Adrenal gland (tissue), 19 donors: ENCODE measurements at places on chromosomes 3 and 15.

- H3K4me3 ChIP-seq = no peak overlapping the region
- no peaks in the 10 kb centered on the region for H3K27me3 ChIP-seq
- H3K36me3 ChIP-seq = no peaks in the 10 kb centered on the region
- H3K27ac ChIP-seq = no peak overlapping the region
- H3K4me1 ChIP-seq = no peaks in the 10 kb centered on the region
- DNase-seq = no peak
Measured at GRCh38 chr3:76954412-76954811, 85.5 kb upstream of the ROBO2 start.

DNA sequence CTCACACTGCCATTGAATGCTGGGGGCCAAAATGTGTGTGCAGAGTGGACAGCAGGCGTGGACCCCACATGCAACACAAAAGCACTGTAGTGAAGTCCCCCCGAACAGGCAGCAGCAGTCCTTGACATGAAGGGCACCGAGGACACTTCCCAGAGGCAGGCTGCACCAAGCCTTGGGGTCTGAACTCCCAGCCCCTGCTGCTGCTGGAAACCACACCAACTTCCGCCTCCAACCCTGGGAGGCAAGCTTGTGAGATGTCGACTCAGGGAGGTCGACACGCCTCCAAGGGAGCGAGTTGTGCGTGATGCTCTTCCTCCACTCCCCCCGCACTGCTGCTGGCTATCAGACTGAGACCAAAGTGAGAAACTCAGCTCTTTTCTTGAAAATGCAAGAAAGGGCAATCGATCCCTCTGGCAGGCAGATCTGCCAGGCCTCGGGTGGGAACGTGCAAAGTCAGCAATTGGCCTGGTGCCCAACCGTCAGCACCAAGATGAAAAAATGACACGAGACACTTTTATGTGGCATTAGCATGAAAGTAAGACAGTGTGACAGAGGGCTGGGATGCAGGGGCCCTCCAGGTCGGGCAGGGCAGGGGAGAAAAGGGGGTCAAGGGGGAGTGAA lies 43.6 kb downstream of the WHAMM start:
- no peak overlapping the region for H3K27ac ChIP-seq
- no peak for DNase-seq
- no peaks in the 10 kb centered on the region for H3K27me3 ChIP-seq
- H3K4me1 ChIP-seq = peaks cover 7% of the 10 kb centered on the region
- no peak overlapping the region for H3K4me3 ChIP-seq
- H3K36me3 ChIP-seq = no peaks in the 10 kb centered on the region

GRCh38 chr15:56812221-56812620 lies 78.9 kb upstream of the ZNF280D start:
- DNase-seq = no peak
- H3K27ac ChIP-seq = peak overlapping the region; percentile 58
- H3K36me3 ChIP-seq = no peaks in the 10 kb centered on the region
- no peak overlapping the region for H3K4me3 ChIP-seq

DNA sequence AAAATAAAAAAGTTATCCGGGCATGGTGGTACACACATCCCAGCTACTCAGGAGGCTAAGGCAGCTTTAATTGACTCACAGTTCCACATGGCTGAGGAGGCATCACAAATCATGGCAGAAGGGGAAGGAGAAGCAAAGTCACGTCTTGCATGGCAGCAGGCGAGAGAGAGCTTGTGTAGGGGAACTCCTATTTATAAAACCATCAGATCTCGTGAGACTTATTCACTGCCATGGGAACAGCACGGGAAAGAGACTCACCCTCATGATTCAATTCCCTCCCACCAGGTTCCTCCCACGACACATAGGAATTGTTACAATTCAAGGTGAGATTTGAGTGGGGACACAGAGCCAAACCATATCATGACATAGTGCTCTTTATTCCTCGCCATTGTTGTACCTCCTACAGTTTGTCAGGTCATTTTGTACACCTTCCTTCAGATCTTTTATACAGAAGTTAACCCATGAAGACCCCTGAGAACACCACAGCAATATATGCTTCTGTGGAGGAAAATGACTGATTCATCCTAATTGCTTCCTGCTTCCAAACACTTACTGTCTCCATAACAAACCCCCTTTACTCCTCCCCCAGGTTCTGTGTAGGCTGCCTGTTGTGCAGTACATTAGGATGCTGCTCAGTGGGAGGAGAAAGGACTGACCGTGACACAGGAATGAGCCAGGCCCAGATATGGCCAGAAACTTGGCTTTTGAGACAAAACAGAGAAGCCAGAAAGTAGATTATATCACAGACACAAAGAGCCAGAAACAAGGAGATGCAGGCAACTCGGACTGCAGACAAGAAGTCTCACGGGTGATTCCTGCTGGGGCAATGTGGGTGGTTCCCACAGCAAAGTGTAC lies 67.9 kb upstream of the HEG1 start:
- no peak overlapping the region for H3K27ac ChIP-seq
- H3K4me1 ChIP-seq = peaks cover 22% of the 10 kb centered on the region
- no peak overlapping the region for H3K4me3 ChIP-seq

DNA sequence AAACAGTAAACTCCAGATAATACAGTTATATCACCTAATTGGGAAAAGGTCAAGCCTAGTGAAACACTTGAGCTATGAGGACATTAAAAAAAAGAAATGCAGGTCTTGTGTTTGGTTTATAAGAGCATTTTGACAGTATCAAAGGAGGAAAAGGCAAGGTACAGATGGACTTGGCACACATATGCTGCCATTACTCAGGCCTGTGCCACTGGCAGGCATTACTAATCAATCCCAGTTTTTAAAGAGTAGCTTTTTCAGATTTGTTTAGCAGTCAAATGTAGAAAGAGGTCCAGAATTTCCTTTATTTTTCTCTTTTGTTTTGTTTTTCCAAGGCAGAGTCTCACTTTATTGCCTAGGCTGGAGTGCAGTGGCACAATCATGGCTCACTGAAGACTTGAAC lies 38.9 kb downstream of the MDFIC2 start:
- H3K27me3 ChIP-seq = no peaks in the 10 kb centered on the region
- H3K27ac ChIP-seq = no peak overlapping the region
- no peak overlapping the region for H3K4me3 ChIP-seq
- H3K4me1 ChIP-seq = no peaks in the 10 kb centered on the region
- H3K36me3 ChIP-seq = no peaks in the 10 kb centered on the region

- no peak overlapping the region for H3K27ac ChIP-seq
- no peaks in the 10 kb centered on the region for H3K36me3 ChIP-seq
- H3K4me1 ChIP-seq = no peaks in the 10 kb centered on the region
Measured at GRCh38 chr3:63303238-63303637, 25.1 kb downstream of the SYNPR start.

DNA sequence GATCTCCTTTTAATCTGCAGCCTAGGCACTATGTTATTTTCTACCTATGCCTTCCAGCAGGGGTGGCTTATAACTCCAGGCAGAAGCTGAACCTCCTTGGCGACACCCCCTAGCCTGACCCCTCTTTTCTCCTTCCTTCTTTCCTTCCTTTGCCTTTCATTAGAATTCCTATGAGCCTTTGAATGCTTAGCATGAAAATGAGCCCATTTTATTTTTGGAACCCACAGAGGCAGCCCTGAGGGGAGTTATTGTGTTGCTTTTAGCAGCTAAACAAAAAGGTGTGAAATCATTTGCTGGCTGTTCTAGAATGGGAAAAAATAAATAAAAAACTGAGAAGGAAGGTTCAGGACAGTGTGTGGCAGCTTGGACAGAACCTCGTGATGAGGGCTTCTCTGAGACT lies 164.6 kb upstream of the ICE2 start:
- H3K36me3 ChIP-seq = no peaks in the 10 kb centered on the region
- H3K27ac ChIP-seq = no peak overlapping the region
- H3K4me1 ChIP-seq = peaks cover 29% of the 10 kb centered on the region

GRCh38 chr3:53384465-53385423 lies 37.4 kb upstream of the DCP1A start:
- DNase-seq = no peak
- H3K27ac ChIP-seq = no peak overlapping the region
- H3K36me3 ChIP-seq = no peaks in the 10 kb centered on the region
- no peaks in the 10 kb centered on the region for H3K4me1 ChIP-seq
- no peaks in the 10 kb centered on the region for H3K27me3 ChIP-seq
- H3K4me3 ChIP-seq = no peak overlapping the region

DNA sequence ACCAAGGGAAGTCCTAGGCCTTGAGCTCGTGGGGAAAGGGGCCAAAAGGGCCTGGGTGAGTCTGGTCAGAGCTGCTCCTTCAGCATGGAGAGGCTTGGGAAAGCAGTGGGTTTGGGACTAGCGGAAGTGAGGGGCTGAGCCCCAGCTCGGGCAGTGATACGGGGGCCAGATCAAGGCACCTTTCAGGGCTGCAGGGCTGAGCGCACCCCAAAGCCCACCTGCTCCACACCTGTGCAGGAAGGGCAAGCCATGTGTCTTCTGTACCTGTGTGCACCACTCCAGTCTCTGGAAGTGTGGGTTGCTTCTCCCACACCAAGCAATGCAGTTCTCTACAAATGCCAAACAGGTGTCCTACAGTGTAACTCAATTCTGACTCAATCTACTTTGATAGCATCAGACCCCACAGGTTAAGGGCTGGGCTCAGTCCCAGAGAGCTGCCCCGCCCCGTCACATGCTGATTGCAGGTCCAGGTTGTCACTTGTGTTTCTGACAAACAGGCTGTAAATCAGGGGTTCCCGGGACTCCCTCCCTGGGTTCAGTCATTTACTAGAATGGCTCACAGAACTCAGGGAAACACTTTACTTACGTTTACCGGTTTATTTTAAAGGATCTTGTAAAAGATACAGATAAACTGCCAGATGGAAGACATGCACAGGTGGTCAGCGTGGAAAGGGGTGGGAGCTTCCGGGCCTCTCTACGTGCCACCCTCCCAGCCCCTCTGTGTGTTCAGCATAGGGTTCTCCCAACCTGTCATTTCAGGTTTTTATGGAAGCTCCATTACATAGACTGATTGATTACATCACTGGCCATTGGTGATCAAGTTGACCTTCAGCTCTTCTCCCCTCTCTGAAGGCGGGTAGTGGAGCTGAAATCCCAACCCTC lies 28.8 kb upstream of the KLF13 start:
- DNase-seq = no peak
- no peaks in the 10 kb centered on the region for H3K36me3 ChIP-seq
- H3K27ac ChIP-seq = no peak overlapping the region
- H3K27me3 ChIP-seq = no peaks in the 10 kb centered on the region
- H3K4me1 ChIP-seq = peaks cover 9% of the 10 kb centered on the region
- H3K4me3 ChIP-seq = no peak overlapping the region

GRCh38 chr3:31724651-31725050 lies 191.9 kb downstream of the STT3B start:
- H3K4me1 ChIP-seq = no peaks in the 10 kb centered on the region
- no peak for DNase-seq
- no peak overlapping the region for H3K27ac ChIP-seq
- no peaks in the 10 kb centered on the region for H3K36me3 ChIP-seq
- no peak overlapping the region for H3K4me3 ChIP-seq
- no peaks in the 10 kb centered on the region for H3K27me3 ChIP-seq

DNA sequence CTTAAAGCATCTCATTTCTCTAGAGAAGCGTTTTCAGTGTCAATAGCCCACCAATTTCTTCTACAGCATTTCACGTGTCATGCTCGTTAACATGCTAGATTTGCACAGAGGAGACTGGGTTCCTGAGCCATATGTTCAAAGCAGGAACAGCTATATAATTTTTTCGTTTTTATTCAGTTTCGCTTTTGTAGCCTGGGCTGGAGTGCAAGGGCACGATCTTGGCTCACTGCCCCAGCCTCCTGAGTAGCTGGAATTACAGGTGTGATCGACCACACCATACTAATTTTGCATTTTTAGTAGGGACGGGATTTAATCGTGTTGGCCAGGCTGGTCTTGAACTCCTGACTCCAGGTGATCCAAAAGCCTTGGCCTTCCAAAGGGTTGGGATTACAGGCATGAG lies 6.6 kb upstream of the SLMAP start:
- no peaks in the 10 kb centered on the region for H3K36me3 ChIP-seq
- no peaks in the 10 kb centered on the region for H3K27me3 ChIP-seq
- H3K27ac ChIP-seq = no peak overlapping the region
- H3K4me1 ChIP-seq = no peaks in the 10 kb centered on the region
- DNase-seq = no peak

- no peaks in the 10 kb centered on the region for H3K27me3 ChIP-seq
- H3K4me1 ChIP-seq = no peaks in the 10 kb centered on the region
- no peak overlapping the region for H3K4me3 ChIP-seq
Measured at GRCh38 chr3:139440639-139441556, 35.4 kb downstream of the RBP2 start.

DNA sequence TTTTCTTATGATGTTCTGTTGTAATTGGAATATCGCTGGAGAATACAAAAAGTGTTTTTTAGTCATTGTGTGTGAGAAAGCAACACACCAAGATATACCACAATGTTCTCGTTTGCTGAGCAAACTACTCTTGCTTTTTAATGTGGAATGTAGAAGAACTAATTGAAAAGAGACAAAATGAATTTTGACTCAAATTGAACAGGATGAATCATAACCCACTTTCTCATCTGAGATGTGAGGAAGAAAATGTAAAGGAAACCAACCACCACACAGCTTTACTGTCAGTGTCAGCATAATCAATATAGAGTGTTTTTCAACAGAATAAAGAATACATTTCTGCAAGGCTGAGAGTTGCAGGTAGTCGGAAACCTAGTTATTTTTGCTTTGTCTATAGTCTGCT lies 448.8 kb upstream of the TPRG1 start:
- no peak overlapping the region for H3K4me3 ChIP-seq
- H3K4me1 ChIP-seq = peaks cover 7% of the 10 kb centered on the region
- no peaks in the 10 kb centered on the region for H3K27me3 ChIP-seq
- no peaks in the 10 kb centered on the region for H3K36me3 ChIP-seq

DNA sequence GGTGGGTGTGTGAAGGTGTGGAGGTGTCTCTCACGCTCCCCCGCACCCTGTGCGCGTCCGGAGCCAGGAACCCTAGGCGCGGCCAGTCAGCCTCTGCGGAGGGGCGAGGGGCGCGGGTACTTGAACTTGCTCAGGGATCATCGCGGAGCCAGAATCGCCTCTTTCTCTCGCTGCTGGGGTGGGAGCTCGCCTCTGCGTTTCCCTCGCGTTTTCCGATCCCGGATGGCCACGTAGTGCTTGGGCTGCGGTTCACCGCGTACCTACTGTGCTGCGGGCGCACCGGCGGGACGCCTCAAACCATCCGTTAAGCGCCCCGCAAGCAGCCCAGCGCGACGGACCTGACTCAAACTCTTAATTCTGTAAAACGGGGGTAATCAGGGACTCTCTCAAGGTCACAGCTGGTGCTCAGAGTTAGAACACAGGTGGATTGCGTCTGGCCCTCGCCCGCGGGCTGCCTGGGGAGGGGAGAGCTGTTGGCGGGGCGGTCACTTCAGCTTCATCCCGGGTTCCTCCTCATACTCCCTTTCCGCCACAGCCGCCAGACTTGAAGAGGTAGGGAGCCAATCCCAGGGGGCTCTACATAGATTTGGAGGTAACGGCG lies 686 bp downstream of the MYRIP start:
- H3K27me3 ChIP-seq = peaks cover 47% of the 10 kb centered on the region
- H3K27ac ChIP-seq = no peak overlapping the region
- no peaks in the 10 kb centered on the region for H3K36me3 ChIP-seq
- H3K4me3 ChIP-seq = no peak overlapping the region

- H3K4me1 ChIP-seq = no peaks in the 10 kb centered on the region
- no peaks in the 10 kb centered on the region for H3K36me3 ChIP-seq
- DNase-seq = no peak
Measured at GRCh38 chr3:158912621-158913020, 110.8 kb downstream of the MFSD1 start.
